ENCODE measurements at places on chromosomes 7 and 10. TPM values are rescaled to one million over a fixed set of nuclear protein-coding genes. Genes with fewer than 3 reads are reported as not detected.

DNA sequence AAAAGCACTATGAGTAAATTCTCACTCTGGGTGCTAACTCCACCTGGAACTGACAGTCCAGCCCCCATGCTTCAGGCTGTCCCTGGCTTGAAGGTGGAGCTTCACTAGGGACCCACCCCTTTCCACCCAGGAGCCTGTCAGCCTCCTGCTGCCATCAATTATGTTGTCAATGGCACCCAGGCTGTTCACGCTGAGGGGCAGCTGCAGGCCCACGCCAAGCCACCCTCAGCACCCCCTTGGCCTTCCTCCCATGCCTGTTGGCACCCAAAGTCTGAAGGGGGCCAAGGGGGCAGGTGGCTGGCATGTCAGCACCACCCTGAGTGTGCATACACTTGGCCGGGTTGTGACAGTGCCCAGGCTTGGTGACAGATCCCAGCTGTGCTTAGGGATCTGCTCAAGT lies 149.3 kb downstream of the NXPH1 start:
- no peak for DNase-seq

GRCh38 chr7:118252087-118252486 lies 27.6 kb downstream of the ANKRD7 start:
- no peak for DNase-seq

GRCh38 chr10:72048450-72049124 lies 39.8 kb downstream of the SPOCK2 start:
- DNase-seq: peak; percentile 95

DNA sequence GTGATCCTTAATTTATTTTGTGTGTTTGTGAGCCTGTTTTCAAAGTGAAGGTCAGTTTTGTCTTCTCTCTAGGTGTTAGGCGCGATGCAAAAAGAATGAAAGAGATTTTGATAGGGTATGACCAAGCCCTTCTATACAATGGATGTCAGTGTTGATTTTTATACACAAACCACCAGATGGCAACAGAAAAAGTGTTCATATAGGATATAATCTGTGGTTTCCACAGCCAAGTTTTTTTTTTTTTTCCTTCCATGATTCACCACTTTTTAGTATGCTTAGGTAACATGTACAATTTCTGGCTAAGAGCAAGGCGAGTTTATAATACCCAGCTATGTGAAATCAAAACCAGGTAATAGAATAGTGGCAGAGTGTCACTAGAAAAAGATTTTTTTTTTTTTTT lies 8.1 kb downstream of the SDK1 start:
- no peak for DNase-seq

DNA sequence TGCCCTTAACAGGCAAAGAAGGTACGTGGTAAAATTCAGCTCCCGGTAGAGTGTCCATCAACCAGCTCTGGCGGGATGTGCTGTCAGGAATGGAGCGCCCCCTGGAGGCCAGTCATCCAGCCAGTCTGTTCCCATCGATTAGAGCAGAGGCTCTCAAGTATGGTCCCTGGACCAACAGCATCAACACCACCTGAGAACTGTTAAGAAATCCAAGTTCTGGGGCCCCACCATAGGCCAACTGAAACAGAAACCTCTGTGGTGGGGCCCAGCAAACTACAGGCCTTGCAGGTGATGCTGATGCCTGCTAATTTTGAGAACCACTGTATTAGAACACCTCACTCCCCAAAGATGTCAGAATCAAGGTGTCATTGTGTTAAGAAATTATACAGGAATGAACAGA lies 109.2 kb downstream of the DPY19L1 start:
- DNase-seq: peak; percentile 91

DNA sequence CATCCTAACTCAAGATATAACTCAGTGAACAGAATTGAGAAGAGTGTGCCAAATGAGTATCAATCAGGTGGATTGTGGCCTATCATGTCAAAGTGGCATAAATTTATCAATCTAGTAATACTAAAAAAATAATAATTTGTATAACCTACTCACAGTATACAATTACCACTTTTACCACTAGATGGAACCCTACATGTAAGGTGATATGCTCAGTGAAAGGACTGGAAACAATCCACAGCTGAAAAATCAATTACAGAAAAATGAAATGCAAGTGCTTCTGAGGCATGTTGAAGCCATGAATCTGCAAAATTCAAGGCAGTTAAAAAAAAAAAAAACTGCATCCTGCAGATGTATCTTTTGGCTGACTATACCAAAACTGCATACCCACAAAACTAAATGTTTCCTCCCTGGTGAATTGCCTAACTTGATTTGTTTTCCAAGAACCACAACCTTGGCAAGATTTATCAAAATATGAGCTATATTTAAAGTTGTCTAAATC lies 13.9 kb downstream of the ARHGAP19 start:
- no peak for DNase-seq

GRCh38 chr10:33441561-33441960 lies 107.1 kb upstream of the NRP1 start:
- no peak for DNase-seq

GRCh38 chr7:92359801-92360200 lies 87.5 kb upstream of the GATAD1 start:
- no peak for DNase-seq

The CYP3A7 gene
- total RNA-seq: 0.86 TPM

The PPP1R9A gene
- 17.9 TPM for total RNA-seq

The CALD1 gene
- total RNA-seq: 5.5 TPM
